ENCODE measurements at places on chromosomes 5 and 9.

GRCh38 chr5:126810596-126811380, 33.9 kb downstream of the LMNB1 start:
- DNase-seq = no peak

GRCh38 chr9:106653213-106653612, 209.8 kb upstream of the ZNF462 start:
- peak; percentile 16 for DNase-seq

- no peak for DNase-seq
These were observed 2167.7 kb upstream of the WWC1 start for GRCh38 chr5:166123717-166124116.

GRCh38 chr5:111697215-111697614, 59.8 kb downstream of the NREP start:
- peak; percentile 60 for DNase-seq

DNA sequence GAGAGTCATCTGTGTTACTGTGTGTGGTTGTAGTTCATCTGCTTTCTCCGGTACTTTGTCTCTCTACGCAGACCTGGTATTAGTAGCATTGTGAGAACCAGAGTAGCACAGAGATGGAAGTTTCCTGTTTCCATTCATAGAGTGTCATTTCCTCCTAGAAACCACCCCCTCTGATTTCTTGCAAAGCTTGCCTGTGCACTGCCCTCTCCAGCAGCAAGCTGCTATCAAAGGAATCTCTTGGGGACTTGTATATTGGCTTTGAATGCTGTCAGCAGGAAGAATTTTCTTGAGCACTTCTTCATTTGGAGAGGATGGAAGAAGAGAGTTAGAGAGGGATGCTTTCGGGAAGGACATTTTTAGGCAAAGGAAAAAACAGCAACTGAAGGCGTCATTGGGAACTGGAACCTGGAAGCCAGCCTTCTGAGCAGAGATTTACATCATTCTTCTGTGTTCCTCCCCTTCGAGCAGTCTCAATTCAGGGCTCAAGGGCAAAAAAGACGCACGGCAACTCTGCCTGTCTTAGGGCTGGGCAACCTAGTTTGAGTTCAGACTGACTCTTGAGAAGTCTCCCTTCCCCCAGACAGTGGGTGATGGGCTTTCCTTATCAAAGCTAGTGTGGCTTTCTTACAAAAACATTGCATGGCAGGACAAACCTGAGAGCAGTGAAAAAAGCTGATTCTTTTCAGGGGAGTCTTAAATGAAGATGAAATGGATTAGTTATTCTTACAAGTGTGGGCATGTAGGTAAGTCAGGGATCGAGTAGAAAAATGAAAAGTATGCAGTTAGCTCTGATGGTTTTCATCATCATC, 226.3 kb downstream of the AOPEP start:
- DNase-seq = peak; percentile 40

DNA sequence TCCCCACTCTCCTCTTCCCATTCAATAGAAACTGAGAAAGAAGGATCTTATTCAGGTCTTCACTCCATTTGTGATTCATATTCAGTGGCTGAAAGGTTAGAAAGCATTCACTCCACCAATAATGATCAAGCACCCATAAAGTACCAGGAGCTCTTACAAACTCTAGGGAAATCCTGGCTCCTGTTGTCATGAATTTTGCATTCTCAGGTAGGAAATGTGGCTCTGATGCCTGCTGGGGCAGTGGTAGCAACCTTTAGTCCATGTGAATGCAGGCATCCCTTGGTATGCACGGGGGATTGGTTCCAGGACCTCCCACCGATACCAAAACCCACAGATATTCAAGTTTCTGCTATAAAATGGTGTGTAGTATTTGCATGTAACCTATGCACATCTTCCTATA, 3.6 kb upstream of the RORB start:
- DNase-seq = no peak

DNA sequence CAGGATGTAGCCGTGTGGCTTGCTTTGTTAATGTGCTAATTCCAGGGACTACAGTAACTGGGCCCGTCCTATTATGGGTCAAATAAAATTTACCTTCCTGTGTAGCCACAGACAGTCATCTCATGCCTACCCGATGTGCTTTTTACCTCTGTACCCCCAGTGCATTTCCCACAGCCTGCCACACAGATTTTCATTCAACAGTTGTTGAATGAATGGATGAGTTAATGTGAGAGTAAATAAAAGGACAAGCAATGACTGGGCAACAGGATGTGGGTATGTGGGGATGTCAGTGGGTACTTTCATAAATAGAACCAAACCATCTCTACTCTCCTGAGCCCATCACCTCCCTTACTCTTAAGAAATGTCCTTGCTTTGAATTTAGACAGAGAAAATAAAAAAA, 441.2 kb upstream of the ZNF462 start:
- DNase-seq = no peak

DNA sequence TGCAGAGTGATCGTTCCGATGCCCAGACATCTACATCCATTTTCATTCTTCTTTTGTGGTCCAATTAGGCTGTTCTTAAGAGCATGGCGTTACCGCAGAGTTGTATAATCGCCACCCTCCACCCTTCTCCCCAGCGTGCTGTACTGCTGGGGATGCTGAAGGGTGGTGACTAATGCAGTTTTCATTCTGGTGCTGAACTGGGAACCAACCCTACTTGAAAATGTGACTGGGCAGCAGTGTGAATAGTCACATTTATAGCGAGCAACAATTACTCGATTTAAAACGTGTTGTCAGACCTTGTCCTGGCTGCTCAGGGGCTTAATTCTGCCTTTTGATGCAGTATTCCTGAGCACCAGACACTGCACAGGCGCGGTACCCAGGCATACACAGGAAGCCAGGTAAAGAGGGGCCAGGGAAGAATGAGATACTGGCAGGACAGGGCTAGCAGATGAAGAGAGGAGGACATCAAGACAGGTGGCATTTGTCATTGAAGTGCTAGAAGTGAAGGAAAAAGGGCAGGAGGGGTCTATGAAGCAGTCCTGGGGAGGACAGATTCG, 719 bp upstream of the ISCA1 start:
- peak; percentile 93 for DNase-seq

All from astrocyte of the hippocampus (primary cell).